ENCODE measurements at places on chromosomes 7 and 10.

DNA sequence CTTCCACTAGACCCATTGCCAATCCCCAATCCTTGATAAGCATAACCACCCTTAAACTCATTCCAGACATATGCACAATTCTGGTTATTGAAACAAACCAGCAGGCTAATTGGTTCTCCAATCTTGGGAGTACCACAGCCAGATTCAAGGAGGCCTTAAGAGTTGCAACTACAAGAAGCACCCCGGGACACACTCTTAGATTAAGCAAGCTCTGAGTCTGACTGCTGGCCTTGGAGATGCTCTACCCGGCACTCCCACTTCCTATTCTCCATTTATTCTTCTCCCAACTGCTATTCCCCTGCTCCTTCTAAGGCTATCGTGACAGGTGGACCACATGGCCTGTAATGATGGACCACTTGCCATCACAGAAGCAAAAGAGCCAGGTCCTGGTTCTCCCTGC, 40.3 kb downstream of the CYTH3 start:
- no peak for DNase-seq

GRCh38 chr10:93269281-93269680, 195.6 kb downstream of the CYP26A1 start:
- DNase-seq: no peak

DNA sequence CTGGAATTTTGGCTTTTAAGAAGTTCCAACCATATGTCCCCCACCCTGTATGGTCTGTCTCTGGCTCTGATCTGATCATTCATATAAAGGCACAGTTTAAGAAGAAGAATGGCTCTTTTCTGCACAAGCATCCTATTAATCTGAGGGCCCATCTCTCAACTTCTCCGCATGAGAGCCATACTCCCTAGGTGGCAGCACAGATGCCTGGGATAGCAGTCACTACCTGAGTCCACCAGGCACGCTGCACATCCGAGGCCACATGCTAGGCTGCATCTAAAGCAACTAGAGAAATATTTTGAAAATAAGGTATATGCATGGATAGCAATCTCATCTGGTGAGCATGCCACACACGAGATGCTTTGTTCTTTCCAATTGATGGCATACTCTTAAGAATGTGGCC, 565.5 kb downstream of the PARD3 start:
- DNase-seq: no peak

DNA sequence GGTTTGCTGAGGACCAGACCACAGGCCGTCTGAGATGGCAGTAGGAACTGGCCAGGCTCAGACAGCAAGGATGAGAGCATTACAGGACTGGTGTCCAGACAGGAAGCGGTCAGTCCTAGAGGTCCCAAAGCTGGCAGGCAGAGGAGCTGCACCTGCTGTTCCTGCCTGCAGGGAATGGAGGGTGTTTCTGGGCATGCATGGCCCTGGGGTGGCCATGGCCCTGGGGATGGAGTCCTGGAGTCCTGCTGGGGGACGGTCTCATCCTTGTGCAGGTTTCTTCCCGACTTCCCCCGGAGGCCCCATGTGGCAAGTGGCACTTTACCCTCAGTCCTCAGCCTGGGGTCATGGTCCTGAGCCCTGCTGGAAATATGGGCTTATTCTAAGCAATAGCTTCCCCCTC, 274.9 kb upstream of the ADARB2 start:
- DNase-seq: no peak

DNA sequence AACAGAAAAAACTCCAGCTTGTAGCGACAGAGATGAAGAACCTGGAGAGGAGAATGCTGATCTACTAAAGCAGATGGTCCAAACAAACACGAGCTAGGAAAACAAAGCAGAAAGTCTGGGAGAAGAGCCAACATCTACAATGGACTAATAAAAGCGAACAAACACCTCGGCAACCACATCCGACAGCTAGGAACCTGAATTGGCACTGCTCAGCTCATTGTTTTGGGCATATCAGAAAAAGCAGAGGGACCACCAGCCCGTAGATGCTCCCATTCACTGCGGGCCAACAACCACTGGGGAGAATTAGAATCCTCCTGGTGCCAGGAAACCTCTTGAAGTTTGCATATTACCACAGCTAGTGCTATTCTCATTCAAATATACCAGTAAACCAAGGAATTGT, 204.7 kb downstream of the NXPH1 start:
- no peak for DNase-seq

DNA sequence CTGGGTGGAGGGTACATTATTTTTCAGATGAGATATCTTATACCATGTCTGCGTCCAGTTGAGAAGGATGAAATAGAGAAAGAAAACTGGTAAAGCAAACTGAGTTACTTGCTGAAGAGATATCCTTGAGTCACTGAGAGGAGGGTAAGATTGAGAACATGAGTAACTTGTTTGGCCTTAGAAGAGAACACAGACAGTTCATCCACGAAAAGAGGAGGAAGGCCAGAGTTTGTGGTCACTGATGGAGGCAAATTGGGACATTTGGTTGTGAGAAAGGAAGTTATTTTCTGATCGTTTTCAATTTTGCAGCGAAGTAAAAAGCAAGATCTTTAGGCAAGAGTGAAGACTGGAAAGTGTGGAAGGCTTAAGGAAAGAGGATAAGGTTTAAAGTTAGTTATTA, 15.6 kb downstream of the MBL2 start:
- no peak for DNase-seq

DNA sequence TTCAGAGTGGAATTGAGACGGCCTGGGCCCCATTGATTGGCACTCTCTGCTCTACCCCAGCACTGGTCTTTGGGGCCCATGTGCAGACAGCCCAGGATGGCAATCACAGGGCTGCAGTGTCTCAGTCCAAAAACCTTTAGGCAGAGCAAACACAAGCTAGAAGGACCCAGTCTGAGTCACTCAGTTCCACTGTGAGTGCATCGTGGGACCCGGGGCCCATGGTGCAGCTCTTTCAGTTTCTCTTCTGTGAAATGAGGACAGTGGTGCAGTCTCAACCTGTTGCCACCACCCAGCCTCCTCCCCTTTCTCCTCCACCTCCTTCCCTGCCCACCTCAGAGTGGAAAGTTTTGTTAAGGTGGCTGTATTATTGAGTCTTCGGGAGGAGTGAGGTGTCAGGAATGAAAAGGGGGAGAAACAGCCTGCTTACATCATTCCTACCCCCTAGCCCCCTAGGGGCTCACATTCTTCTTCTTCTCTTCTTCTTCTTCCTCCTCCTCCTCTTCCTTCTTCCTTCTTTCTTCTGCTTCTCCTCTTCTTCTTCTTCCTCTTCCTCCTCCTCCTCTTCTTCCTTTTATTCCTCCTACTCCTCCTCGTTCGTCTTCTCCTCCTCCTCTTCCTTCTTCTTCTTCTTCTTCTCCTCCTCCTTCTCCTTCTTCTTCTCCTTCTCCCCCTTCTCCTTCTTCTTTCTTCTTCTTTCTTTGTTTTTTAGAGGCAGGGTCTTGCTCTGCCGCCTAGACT, 19.5 kb upstream of the CARD11 start:
- peak; percentile 25 for DNase-seq

GRCh38 chr7:302054-302992, 12.4 kb downstream of the FOXL3 start:
- DNase-seq: no peak

DNA sequence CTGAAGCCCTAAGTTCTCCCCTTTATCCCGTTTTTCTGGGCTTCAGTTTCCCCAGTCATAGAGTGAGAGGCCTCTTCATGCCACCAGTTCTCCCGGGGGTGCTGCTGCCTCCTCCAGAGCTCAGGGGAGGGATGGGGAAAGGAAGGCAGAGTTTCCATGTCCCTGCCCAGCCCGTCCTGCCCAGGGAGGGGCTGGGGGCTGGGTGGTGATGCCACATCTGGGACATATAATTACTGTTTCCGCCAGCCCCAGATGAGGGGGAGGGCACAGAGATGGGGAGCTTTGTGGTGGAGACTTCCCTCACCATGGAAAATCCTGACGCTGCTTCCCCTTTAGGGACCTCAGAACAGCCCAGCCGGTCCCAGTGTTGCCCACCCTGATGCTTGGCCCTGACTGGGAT, 4.1 kb downstream of the AQP1 start:
- no peak for DNase-seq

- DNase-seq: no peak
These were observed 48.4 kb upstream of the SEMA3C start for GRCh38 chr7:80967071-80967916.

DNA sequence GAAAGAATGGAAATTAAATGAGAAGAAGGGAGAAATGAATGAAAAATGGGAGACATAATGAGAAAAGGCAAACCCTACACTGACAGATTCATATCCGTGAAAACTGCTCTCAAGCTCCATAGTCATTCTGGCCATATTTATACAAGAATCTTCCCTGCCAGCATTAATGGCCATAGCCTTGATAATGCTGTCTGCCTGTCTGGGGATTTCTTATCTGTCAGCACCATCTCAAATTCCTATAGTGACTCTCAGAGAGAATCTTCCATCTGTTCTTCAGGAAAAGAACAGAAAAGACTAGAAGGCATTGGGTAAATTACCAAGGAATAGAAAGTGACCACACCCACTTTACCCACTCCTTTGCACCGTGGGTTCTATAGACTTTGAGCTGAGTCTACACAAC, 295.9 kb downstream of the PLXNA4 start:
- DNase-seq: no peak

DNA sequence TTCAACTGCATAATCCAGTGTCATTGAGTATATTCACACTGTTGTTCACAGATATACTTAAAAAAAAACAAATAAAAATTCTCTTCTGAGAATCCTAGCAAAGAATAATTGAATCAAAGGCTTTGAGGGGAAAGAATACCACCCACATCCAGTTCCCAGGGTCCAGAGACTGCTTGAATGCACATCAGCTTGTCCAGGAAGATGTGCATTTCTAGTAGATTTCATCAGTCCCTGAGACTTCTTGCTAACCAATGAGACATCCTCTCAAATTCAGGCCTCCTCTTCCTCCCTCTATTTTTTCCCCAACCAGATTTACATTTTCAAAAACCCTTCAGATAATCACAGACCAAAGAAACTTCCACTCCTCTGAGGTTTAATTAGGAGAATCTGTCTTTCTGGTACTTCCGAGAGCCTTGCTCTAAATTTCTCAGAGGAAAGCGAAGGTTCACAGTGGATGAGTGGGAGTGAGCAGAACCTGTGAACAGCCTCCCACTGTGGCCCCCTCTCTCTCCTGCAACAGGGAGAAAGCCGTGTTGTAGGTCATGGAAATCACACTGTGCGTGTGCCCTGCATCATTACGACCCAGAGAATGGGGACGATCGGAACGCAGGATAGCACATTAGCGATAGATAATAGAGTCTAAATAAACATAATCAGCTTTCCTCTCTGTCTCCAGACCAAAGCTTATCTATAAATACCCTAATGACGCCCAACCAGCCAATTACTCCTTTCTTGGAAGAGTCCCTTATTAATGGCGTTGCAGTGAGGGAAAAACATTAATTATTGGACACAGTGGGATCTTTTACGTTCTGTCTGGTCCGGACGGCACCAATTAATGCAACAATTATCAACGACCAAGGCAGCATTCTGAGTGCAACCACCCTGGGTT, 212.5 kb downstream of the EMX2 start:
- no peak for DNase-seq

GRCh38 chr10:818010-818409, 113.5 kb downstream of the LARP4B start:
- no peak for DNase-seq

DNA sequence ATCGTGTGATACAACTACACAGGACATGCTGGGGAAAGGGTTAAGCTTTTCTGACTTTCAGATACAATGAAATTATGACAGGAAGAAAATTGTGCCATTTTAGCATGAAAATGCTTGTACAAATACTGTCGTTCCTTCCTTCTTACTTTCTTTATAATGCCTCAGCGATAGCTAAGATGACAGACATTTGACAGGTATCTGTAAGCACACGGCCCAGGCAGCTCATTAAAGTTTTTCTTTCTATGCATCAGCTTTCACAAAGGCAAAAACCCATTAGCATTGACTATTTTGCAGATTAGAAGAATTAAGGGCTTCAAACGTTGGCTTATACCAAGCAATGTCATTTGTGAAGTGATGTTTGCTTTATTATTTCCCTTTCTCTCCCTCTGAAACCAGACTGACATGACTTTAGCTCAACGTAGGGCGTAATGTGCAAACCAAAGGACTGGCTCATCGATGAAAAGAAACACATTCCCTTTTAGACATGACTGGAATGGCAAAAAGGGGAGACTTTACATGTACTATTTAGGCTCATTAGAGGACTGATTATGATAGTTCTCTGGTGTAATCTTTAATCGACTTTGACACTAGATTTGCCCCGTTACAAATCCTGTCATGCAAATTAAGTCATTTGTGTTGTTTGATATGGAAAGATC, 258.4 kb upstream of the SP8 start:
- DNase-seq: no peak

GRCh38 chr10:110395350-110396283, 90.9 kb upstream of the SMNDC1 start:
- peak; percentile 9 for DNase-seq

- DNase-seq: no peak
These were observed 132.7 kb downstream of the KCNMA1 start for GRCh38 chr10:77504873-77505257.

GRCh38 chr10:63901228-63901627, 380.0 kb downstream of the REEP3 start:
- no peak for DNase-seq

- DNase-seq: no peak
These were observed 51.9 kb downstream of the IKZF1 start for GRCh38 chr7:50356212-50356944.

DNA sequence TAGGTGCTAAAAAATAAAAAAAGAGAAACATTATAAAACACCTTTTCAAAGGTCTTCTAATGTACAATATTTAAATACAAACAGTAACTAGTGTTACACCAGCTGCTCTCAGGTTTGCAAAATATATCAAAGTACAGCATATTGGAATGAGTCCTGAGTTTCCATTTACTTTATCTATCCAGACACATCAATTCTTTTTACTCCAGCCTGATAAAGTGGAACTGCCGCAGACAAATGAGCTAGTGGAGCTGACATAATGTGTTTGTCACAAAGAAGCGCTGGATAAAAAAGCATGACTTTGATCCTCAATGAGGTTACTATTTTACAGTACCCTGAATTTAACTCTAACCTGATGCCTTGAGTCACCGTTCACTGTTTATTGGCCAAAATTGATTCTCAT, 1243.1 kb downstream of the GATA3 start:
- no peak for DNase-seq

DNA sequence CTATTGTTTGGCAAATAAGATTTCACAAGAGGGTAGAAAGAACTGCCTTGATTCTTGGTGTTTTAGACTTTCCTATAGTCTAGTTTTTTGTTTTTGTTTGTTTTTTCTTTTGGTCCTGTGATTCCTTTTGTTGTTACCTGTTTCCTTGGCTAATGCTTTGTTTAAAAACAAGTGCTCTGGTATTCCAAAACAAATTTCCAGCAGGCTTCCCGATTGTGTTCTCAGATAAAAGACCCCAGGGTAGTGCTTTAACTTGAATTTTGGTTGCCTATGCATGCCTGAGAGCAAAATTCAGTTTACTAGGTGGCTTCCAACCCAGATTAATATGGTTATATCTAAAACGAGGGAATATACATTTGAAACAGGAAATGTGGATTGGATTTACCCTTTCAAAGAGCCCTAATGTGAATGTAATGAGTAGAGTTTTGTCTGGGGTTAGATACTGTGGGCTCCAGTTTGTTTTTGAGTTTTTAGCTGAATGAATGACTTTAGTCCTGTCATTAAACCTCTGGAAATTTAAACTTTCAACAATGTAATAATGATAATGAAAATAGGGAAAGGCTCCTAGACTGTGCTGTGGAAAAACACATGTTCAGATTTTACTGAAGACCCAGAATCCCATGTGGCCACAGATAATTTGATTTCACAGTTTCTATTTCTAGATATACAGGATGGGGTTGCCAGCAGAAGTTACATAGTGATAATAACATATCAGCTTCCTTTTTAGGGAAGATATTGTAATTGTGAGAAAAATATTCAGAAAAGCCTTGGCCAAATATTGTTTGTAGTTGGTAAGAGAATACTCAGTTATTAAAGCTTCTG, 23.9 kb downstream of the AUTS2 start:
- no peak for DNase-seq

- peak; percentile 63 for DNase-seq
These were observed 57.4 kb downstream of the NEUROG3 start for GRCh38 chr10:69515699-69516259.
